Sigmoid colon (tissue), 7 donors: ENCODE measurements at places on chromosomes 3 and 15. TPM values are rescaled to one million over a fixed set of nuclear protein-coding genes. Genes with fewer than 3 reads are reported as not detected.

CDHR4 gene
- total RNA-seq = 0.99 TPM

- no peaks in the 10 kb centered on the region for H3K27me3 ChIP-seq
- H3K4me1 ChIP-seq = no peaks in the 10 kb centered on the region
- H3K4me3 ChIP-seq = no peak overlapping the region
- H3K27ac ChIP-seq = no peak overlapping the region
- H3K36me3 ChIP-seq = no peaks in the 10 kb centered on the region
- DNase-seq = no peak
These were observed 53.5 kb downstream of the PFN2 start for GRCh38 chr3:149917124-149917667.

ACAN gene
- total RNA-seq = not detected

DNA sequence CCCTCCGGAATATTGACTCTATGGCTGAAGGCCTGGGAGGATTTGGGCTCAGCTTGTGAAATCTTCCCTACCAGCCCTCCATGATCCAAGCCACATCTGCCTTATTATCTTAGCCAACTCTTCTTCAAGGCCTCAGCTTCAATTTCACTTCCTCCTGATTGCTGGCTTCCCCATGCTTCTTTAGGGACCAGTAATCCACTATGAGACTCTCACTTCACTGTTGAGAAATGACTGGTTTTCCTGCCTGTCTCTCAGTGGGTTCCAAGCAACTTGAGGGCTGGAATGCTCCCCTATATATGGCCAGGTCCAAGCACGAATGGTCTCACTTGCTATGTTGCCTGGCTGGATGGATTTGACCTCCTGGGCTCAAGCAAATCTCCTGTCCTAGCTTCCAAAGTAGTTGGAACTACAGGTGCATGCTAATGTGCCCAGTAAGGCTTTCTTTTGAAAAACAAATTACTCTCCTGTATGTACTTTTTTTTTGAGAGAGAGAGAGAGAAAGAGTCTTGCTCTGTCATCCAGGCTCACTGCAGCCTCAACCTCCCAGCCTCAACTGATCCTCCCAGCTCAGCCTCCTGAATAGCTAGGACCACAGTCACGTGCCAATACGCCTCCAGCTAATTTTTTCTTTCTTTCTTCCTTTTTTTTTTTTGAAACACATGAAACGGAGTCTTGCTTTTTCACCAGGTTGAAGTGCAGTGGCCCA is 7.9 kb upstream of the PIK3CB start:
- H3K27ac ChIP-seq = no peak overlapping the region
- no peak overlapping the region for H3K4me3 ChIP-seq
